Aorta (tissue), 5 donors: ENCODE measurements at places on chromosomes 2 and 18. TPM values are rescaled to one million over a fixed set of nuclear protein-coding genes. Genes with fewer than 3 reads are reported as not detected.

CCDC141 gene
- 3.9 TPM for total RNA-seq

DNA sequence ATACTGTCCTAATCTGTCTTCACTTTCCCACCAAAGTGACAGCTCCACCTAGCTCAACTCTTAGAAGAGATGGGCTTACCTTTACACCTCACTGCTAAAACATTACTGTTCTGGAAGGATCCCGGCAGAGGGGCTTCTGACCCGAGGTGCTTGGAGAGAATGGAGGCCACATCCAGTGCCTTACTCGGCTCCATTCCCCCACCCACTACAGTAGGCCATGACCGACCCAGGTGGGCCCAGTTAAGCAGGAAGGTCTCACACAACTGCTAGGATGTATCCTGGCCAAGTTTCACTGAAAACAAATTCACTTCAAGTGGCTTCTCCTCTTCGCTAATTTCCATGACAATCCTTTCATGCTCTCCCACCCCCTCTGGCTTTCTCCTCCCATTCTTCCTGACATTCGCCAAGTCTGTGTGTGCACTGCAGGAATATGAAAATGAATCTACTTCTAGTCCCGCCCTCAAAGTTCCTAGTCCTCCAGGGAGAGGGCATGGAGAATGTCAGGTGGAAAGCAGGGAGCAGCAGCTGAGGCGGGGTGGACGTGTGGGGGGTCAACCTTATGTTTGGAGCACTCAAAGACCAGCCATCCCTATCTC, 11.8 kb downstream of the WIPF1 start:
- no peaks in the 10 kb centered on the region for H3K27me3 ChIP-seq
- DNase-seq, result no peak
- no peak overlapping the region for H3K4me3 ChIP-seq
- peaks cover 3% of the 10 kb centered on the region for H3K4me1 ChIP-seq
- H3K27ac ChIP-seq, result no peak overlapping the region

DNA sequence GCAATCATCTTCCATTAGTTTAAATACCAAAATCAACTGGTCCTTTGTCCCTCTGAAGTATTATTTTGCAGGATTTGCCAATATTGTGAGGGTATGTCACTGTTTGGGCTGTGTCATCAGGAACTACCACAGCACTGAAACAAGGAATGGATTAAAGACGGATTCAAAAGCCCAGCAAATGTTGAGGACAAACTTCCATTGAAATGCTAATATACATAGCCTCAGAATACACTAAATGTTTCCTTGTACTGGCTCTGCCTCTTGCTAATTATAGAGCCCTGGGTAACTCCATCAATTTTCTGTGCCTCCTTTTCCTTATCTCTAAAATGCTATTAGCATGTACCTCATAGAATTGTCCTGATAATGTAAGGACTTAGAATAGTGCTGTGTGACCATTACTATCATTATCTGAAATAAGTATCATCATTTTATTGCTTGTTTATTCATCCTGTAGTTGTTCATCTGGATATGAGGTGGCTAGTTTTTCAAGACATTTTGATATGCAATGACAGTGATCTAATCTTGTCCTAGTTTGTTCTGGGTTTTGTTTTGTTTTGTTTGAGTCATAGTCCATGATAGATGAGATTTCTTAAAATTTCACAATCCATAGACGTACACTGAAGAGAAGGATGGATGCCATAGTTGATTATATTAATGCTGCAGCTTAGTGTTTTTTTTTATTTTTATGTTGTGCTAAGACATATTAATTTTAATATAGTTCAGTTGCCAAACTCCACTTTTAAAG, 333.4 kb upstream of the KCNH7 start:
- no peaks in the 10 kb centered on the region for H3K27me3 ChIP-seq
- no peaks in the 10 kb centered on the region for H3K4me1 ChIP-seq
- H3K36me3 ChIP-seq, result no peaks in the 10 kb centered on the region
- no peak overlapping the region for H3K4me3 ChIP-seq
- no peak overlapping the region for H3K27ac ChIP-seq

- H3K36me3 ChIP-seq, result no peaks in the 10 kb centered on the region
- no peaks in the 10 kb centered on the region for H3K27me3 ChIP-seq
- no peak overlapping the region for H3K4me3 ChIP-seq
- no peak for DNase-seq
Observed at GRCh38 chr2:214740867-214741395, 68.6 kb downstream of the BARD1 start.

FOXI3 gene
- total RNA-seq, result not detected

GRCh38 chr2:190023860-190024259, 38.7 kb downstream of the MSTN start:
- H3K27me3 ChIP-seq, result peaks cover 2% of the 10 kb centered on the region
- no peak overlapping the region for H3K27ac ChIP-seq
